ENCODE measurements at places on chromosomes 7 and 10.

GRCh38 chr10:124534231-124534798 is 72.7 kb downstream of the LHPP start:
- DNase-seq: no peak

DNA sequence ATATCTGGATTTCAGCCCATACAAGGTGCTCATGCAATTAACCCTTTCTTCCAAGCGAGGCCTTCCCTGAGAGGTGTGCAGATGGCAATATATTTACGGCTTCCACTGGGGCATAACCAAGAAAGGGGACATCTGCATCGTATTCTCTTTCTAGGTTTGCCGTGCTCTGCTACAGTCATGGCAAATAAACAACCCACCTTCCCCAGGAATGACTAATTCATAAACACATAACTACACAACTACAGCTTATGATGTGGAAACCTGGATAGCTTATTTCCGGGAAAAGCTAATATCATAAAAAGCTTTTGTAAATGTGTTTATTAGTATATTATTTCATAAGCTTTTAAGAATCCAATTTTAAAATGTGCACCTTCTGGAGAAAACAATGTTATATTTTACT is 120.0 kb downstream of the CAMK1D start:
- no peak for DNase-seq

GRCh38 chr10:59078978-59079377 is 97.5 kb upstream of the PHYHIPL start:
- DNase-seq: no peak

DNA sequence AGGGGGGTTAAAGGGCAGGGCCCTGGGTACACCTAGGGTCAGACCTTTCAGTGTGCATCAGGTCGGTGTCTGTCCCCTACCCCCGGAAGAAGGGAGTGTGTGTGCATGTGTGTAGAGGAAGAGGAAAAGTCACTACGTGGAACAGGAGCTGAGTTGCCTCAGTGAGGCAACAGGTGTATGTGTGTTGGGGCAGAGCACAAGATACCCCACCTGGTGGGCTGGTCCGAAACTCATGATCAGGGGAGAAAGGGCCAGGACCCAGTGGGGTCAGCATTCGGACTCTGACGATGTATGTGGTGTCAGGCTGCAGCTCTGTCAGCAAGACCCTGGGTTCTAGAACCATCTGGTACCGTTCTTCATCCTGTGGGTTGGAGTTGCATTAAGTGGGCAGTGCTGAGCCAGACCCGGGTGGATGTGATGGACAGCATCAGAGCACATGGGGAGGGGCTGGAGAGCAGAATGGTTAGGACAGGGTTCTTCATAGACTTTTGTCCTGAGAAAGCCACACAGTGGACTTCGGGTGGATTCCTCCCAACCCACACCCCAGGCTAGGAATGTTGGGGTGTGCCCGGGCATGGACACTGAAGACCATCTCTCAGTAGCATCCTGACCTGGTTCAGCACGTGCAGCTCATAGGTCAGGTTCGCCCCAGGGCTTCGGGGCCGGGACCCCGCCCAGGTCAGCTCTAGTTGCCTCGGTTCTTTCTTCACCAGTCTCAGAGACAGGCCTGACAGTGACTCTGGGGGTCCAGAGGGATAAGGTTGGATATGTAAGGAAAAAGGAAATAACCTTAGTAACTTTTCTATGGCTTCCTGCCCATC is 10.7 kb downstream of the EPHA1 start:
- no peak for DNase-seq

GRCh38 chr10:114801411-114801813 is 20.2 kb upstream of the FHIP2A start:
- DNase-seq: no peak

GRCh38 chr10:120402147-120402766 is 54.8 kb upstream of the PLPP4 start:
- no peak for DNase-seq

DNA sequence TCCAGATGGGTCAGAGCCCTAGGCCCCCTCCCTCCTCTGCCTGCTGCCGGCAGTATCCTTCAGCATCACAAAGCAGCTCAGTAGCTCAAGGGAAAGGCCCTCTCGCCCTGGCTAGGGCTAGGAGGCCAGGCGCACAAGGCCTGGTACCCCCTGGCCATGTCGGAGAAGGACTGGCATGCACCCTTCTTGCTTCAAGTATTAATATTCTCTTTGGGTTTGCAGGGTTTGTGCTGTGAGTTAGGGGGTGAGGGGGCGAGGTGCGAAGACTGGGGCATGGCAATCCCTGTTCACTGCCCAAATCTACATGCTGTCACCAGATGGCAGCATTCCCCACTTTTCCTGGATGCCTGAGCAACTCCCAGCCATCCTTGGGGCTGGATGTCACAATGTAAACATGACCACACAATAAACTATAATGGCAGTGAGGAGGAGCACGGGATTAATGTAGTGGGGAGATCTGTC is 105.2 kb downstream of the NEURL1 start:
- DNase-seq: peak; percentile 51

- peak; percentile 85 for DNase-seq
These were observed 27.3 kb upstream of the IFRD1 start for GRCh38 chr7:112422842-112423496.

- no peak for DNase-seq
These were observed 1211.5 kb downstream of the SORCS1 start for GRCh38 chr10:105953056-105953455.

- DNase-seq: no peak
These were observed 84.5 kb upstream of the DYNC1I1 start for GRCh38 chr7:95687759-95688343.

- DNase-seq: no peak
These were observed 16.0 kb downstream of the RASGEF1A start for GRCh38 chr10:43250615-43251418.

GRCh38 chr10:114623661-114624294 is 34.3 kb downstream of the ABLIM1 start:
- peak; percentile 79 for DNase-seq

DNA sequence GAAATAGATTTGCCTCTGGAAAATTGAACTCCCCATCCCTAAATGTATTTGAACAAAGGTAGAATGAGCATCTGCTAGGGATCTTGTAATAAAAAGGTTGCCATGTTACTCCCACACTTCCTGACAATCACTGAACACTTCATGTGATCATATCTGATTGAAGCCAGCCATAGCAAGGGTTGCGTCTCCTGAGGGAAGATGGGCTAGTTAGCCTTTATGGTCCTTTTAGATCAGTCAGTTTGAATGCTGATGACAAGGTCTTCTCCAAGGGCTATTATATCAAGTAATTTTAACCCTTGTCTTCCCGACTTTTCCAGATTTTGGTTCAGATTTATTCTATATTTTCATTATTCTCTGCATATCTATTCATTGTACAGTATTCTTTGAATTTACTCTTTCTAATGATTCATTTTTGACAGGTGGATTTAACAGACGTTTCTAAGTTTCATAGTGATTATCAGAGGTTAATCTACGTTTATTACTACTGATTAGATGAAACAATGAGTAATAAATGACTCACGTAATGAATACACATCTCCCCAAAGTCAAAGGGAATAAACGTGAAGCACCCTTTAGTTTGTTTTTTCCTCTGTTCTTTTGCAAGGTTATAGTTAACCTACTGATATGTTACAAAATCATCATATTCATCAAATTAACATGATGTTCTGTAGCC is 28.1 kb downstream of the CSGALNACT2 start:
- DNase-seq: no peak

GRCh38 chr10:77236700-77237099 is 400.9 kb downstream of the KCNMA1 start:
- DNase-seq: no peak

GRCh38 chr7:2566890-2567678 is 8.3 kb downstream of the IQCE start:
- DNase-seq: no peak

DNA sequence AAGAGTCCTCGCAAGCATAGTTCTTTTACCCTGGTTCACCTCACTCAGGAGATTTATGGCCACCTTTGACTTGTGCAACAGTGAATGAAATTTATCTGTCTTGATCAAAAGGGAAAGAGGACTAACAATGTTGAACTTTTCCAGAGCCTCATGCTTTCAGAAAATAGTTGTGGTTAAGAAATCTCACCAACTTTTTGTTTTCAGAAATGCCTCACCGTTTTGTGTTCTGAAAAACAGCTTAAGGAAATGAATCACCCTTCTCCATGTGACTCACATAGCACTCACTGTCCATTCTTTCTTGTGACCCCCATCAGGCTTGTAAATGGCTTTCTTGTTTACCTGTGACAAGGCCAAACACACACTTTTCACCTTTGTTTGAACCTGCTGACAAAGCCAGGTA is 148.6 kb upstream of the FAM3C start:
- DNase-seq: peak; percentile 93

DNA sequence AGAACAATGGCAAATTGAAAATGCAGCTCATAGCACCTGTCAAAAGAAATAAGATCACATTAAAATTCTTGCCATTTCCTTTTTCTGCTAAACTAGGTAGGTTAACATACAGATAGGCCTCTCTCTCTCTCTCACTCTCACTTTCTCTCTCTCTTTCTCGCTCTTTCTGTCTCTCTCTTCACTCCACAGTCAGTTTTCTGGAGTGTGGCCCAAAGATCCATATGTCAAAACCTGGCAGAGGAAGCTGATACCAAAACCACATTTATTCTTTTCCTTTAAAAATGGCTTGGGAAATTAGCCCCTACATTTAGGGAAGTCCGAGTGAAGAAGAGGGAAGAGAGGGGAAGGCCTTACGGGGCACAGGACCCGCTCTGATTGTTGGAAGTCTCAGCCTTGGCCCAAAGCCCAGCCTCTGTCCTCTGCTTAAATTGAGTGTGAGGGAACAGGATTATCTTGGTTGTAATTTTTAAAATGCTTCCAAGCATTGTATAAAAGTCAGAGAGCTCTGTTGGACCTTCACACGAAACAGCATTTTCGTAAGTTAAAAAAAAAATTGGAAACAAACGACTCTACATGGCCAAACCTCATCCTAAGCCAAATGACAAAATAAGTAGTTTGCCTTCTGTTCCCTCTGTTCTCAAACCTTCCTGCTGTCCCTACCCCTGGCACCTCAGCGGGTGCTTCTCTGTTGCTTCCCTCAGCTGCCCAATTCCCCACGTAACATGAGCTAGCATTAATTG is 83.2 kb downstream of the FRMD4A start:
- no peak for DNase-seq

- peak; percentile 94 for DNase-seq
These were observed 11.5 kb upstream of the YAE1 start for GRCh38 chr7:39554583-39555165.

DNA sequence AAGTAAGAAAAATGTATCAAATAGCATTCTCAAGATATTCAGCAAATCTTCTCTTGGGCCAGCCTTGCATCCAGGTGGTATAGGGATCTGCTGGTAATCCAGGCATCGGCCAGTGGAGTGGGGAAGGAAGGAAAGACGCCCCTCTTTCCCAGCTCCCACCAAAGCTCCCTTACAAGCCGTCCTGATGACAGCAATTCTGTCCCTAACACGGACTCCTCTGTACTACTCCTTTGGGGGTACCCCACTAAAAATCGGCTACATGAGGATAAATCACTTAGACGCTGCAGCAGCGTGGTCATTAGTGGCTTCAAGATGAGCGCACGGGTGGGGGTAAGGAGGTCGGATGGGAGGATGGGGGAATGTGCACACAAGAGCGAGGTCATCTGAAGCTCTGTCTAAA is 24.7 kb upstream of the NUB1 start:
- DNase-seq: no peak

DNA sequence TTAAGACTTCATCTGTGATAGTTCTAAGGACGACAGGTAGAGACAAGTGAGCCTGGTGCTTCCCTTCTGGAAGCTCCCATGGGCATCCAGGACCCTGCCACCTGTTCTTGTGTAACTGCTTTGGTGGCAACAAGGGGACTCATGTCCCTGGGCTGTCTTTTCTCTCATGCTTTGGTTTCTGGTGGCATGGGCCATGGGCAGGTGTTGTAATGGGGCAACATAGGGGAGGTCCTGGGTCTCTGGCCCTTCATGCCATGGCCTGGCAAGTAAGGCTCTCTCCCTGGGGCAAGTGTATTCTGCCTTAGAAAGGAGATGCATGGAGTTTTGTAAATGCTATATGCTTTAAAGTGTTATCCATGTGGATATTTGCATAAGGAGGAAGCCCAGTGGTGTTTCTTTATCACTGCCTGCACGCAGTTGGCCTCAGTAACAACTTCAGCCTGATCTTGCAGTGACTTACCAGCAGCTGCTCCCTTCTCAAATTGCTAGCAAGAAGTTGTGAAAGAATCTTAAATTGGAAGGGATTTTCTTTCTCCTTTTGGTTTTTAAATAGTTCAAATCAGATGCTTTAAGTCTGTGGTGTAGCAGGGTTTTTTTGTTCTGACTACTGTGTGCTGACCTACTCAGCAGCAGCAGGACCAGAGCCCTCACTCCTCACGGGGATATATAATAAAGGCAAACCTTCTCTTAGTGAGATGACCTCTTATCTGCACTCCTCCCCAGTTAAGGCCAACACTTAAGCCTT is 39.9 kb downstream of the OGDH start:
- no peak for DNase-seq

- DNase-seq: no peak
These were observed 37.2 kb upstream of the JCAD start for GRCh38 chr10:30096564-30096963.

DNA sequence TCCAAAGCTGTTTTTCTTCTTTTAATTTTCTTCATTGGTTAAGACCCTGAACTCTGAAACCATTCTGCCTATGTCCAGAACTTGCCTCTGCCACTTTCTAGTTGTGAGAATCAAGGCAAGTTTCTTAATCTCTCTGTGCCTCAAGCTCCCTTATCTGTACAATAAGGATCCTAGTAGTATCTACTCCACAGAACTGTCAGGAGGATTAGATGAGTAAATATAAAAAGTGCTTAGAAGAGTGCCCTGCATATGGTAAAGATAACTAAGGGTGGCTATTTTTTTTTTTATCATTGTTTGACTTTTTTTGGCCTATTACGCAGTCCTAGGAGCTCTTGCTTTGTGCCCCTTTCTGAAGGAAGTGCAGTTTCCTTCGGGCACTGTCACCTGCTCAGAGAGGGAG is 46.4 kb upstream of the RAPGEF5 start:
- DNase-seq: no peak

DNA sequence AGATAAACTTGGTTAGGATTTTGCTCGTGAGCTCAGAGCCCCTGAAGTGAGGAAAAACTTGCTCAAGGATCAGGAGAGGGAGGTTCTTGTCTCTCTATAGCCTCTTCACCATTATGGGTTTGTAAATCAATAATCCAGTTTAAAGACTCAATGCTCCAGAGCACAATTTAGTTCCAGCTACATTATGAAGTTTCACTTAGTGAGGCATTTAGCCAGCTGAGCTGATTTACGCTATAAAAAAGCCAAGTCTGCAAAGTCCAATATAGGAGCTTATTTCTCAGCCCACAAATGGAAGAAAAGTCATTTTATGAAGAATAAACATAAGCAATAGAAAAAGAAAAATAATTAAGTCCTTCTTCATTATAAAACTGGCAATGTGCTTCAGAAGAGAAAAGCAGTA is 130.6 kb downstream of the STRA8 start:
- DNase-seq: no peak

DNA sequence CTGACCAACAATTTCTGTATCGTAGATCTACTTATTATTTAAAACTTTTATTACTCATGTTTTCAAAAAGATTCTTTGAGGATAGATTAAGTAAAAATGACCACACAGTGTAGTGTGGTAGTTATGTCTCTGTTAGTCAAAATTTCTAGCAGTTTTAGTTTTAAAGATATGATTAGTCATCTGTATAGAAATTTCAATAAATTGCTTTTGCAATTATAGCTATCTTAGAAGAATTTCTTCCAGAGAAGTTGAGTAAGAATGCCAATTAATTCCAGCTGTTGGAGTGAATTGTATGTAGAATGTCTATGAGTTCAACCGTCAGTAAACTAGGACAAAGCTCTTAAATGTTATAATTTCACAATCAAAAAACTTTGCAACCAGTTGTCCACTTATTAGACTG is 229.7 kb downstream of the CDK14 start:
- peak; percentile 89 for DNase-seq

Data from GM04503 (cell line).